Right atrium auricular region (tissue), 2 donors: ENCODE measurements at places on chromosomes 5 and 9. TPM values are rescaled to one million over a fixed set of nuclear protein-coding genes. Genes with fewer than 3 reads are reported as not detected.

DNA sequence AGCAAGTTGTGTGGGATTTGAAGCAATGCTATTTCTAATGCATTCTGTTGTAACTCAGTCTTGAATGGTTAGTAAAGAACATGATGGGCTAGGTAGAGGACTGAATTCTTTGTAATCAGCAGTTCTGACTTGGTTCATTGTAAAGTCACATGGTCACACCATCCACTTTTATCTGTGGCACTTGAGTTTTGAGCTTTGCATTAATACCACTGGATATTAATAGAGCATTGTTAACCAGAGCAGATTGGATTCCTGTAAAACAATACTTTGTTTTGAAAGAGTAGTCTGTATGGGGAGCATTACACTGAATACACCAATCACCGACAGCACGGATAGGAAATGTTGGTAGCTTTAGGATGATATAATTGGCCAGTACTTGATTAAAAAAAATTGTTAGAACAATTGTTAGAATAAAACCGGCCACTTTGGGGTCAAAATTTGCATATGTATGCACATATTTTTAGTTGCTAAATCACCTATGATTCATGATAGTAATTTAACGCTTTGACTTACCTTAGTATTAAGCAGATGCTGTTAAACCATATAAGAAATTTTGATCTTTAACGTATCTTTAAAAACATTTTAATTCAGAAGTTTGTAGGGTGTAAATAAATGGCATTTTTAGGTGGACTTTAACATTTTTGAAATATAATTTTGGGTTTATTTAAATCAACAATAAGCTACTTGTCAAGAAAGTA, 17.4 kb downstream of the SLC12A2 start:
- H3K27ac ChIP-seq = no peak overlapping the region
- H3K36me3 ChIP-seq = no peaks in the 10 kb centered on the region

DNA sequence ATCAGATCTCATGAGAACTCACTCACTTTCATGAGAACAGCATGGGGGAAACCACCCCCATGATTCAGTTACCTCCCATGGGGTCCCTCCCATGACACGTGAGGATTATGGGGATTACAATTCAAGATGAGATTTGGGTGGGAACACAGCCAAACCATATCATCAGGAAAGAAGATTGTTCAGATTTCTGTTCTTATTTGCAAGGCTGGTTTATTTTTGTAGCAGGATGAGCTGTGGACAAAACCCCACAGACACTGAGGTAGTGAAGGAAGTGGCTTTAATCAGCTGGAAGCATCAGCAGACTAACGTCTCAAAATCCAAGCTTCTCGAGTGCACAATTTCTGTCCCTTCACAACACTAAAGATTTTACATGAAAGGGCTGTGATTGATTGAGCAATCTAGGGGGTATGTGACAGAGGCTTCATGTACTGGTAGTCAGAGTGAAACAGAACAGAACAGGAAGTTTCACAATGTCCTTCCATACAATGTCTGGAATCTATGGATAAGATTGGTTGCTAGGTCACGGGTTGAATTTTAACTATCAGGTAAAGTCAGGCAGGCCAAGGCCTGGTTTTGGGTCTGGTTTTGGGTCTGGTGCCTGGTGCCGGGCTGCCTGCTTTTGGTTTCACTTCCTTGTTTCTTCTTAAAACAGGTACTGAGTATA, 91.3 kb upstream of the ZNF366 start:
- H3K4me3 ChIP-seq = no peak overlapping the region
- H3K36me3 ChIP-seq = no peaks in the 10 kb centered on the region
- H3K27me3 ChIP-seq = no peaks in the 10 kb centered on the region
- no peak for DNase-seq
- H3K27ac ChIP-seq = peak overlapping the region; percentile 72
- peaks cover 27% of the 10 kb centered on the region for H3K4me1 ChIP-seq

DNA sequence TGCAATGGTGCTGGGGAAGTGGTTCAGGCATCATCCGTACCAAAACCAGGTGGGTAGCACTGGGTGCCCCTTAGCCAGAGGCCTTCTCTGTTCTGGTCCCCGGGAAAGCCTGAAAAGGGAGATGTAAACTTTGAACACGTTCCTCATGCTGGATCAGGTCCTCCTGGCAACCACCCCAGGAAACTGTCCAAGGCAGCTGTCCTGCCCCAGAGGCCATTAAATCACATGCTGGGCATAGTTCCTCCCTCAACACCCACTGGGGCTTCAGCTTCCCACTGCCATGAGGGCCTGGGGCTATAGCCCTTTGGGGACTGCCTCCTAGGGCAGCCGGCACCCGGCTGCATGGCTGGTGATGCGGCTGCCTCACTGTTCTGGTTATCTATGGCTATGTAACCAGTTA, 228.9 kb upstream of the MVB12B start:
- no peak for DNase-seq
- H3K4me3 ChIP-seq = no peak overlapping the region
- no peaks in the 10 kb centered on the region for H3K27me3 ChIP-seq
- no peaks in the 10 kb centered on the region for H3K36me3 ChIP-seq

DNA sequence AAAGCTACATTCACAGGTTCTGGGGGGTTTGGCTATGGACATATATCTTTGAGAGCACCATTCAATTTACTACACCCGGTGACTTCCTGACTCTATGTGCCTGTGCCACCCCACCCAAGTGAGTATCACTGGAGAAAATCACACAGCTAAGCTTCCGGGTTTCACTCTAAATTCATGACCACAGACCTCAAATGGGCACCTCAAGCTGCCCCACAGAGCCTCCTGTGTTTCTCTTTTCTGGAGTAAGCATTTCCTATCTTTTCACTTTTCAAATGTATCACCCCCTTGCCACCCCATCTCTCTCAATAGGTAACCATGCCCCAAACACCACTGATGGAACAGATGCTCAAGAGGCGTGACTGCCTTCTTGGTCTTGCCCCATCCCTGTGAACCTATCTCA, 49.2 kb upstream of the NEK6 start:
- no peak overlapping the region for H3K4me3 ChIP-seq
- H3K36me3 ChIP-seq = no peaks in the 10 kb centered on the region
- H3K27me3 ChIP-seq = no peaks in the 10 kb centered on the region

DNA sequence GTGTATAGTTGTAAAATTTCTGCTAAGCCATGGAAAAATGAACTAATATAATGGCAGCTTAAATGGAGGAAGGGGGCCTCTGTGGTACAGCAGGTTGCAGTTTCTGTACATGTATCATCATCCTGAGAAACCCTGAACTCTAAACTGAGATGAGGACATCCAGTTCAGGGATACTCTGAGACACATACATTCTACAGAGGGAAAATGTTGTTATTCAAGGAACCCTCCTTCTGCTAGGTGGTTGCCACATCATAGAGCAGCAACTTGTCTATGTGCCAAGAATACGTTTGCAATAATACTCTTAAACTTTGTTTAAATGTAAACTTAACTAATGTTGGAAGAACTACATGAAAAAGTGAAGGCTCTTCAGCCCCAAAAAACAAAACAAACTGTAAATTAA, 1310.8 kb upstream of the WWC1 start:
- no peak overlapping the region for H3K27ac ChIP-seq
- no peak for DNase-seq
- no peaks in the 10 kb centered on the region for H3K27me3 ChIP-seq
- no peaks in the 10 kb centered on the region for H3K36me3 ChIP-seq

DNA sequence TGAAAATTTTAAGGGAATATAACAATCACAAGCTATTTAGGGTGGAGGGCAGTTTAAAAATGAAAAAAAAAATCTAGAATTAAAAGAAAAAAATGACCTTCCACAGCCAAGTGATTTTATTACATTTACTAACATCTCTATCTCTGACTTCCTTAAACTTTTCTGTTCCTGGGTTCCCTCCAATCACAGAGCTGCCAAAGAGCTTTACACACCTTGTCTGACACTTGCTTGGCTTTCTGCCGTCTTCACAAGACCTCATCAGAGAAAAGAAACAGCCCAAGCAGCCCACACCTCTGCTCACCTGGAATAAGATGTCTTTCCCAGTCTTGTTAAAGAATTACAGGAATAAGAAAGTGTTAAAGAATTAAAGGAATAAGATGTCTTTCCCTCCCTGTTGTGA, 38.9 kb downstream of the PSMB7 start:
- no peaks in the 10 kb centered on the region for H3K36me3 ChIP-seq
- DNase-seq = no peak
- H3K4me1 ChIP-seq = no peaks in the 10 kb centered on the region
- no peak overlapping the region for H3K27ac ChIP-seq
- H3K4me3 ChIP-seq = no peak overlapping the region

DNA sequence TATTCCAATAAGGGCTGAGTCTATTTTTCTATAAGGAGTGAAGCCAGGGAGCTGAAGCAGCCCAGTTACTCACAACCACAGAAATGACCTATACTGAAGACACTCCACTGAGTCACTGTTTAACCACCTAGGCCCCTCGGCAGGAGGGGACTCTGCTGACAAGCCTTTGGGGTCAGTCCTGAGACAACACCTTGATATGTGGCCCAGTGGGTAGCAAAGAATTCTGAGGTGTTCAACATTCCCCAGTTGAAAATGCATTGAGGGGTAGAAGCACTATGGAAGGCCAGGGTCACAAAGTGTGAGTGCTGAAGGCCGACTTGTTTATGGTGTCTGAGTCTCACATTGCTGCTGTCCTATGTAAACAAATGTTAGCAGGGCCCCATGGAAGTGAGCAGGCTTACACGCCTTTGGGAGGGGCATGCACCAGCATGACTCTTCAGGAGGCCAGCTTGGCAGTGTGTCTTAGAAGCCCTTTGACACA, 112.6 kb upstream of the NFIL3 start:
- no peaks in the 10 kb centered on the region for H3K36me3 ChIP-seq
- no peak overlapping the region for H3K27ac ChIP-seq
- H3K4me1 ChIP-seq = no peaks in the 10 kb centered on the region
- DNase-seq = no peak

DNA sequence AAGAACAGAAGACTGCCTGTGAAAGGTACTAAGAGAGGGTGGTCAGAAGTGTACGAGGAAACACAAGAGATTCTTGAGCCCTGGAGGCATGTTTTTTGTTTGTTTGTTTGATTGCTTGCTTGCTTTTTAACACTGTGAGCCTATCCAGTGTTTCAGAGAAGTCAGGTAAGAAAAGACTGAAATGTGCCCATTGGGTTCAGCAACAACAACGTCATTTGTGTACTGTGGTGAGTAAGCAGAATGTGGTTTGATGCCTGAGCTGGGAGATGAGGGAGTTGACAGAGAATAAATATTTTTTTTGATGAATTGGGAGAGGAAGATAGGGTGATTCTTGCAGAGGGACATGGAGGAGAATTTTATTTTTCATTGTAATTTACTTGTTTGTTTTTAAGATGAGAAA, 73.1 kb downstream of the RPS23 start:
- H3K4me3 ChIP-seq = no peak overlapping the region
- no peak for DNase-seq
- no peaks in the 10 kb centered on the region for H3K36me3 ChIP-seq

DNA sequence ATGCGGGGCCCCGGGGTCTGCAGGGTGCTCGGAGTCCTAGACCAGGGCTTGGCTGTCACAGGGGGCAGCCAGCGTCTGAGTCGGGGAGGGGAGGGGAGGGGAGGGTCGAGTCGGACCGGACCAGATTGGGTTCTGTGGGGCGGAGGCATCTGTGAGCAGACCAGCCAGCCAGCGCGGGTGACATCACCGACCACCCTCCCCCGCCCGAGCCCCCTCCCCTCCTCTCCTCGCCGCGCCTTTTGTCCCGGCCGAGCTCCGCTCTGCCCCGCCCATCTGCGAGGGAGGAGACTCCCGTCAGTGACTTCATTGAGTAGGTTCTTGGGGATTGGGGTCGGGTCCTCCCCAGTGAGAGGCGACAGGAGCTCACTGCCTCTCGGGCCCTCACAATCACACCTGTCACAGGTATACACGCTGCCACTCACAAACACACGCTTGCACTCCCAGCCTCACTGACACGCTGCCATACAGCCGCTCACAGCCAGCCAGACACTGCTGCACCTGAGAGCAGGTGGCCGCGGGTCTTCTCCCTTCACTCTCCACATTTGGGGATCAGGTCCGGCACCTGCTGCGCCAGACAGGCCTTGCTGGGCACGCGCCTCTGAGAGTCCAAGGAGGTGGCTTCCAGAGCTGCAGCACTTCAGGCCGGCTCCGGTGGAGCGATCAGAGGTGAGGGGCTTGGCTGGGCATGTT, 546 bp downstream of the DNAJB5 start:
- H3K36me3 ChIP-seq = no peaks in the 10 kb centered on the region
- peak overlapping the region; percentile 99 for H3K27ac ChIP-seq
- H3K4me1 ChIP-seq = peaks cover 3% of the 10 kb centered on the region
- DNase-seq = peak; percentile 83
- H3K4me3 ChIP-seq = peak overlapping the region; percentile 98

DNA sequence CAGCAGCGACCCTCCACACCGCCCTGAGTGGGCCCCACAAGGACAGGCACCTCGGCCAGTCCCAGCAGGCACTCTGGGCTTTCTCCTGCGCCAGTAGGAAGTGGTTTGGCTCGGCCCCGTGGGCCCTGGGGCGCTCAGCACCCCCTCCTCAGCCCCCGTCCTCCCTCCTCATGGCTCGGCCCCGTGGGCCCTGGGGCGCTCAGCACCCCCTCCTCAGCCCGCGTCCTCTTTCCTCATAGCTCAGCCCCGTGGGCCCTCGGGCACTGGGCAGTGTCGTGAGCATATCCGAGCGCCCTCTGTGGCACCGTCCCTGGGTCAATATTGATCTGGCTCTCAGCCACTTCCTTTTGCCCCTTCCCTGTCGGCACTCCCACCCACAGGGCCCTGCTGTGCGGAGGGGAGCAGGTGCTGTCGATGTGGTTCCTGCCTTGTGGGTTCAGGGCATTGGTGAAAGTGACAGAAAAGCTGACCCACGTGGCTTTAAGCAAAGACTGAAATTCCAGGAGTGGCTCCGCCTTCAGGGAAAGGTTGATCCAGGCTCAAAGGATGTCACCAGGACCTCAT, 5.5 kb upstream of the SCGB3A1 start:
- H3K4me1 ChIP-seq = no peaks in the 10 kb centered on the region
- no peaks in the 10 kb centered on the region for H3K27me3 ChIP-seq
- no peak overlapping the region for H3K27ac ChIP-seq
- no peaks in the 10 kb centered on the region for H3K36me3 ChIP-seq
- DNase-seq = no peak

DNA sequence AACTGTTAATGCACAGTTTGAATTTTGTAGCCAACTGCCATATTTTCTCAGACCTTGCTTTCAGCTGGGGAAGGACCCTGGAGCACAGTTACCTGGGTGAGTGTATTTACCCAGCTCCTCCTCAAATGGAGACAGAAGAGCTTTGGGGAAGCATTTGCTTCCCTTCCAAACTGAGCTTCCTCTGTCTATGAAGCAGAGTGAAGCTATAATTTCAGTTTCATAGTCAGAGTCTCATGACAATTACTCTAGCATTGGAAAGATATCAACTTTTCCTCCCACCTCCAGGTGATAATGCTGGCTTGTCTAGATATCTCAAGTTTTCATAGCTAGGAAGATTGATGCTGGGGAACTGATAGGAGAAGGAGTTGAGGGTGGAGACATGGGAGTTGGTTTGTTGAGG, 406.4 kb upstream of the CLINT1 start:
- H3K36me3 ChIP-seq = no peaks in the 10 kb centered on the region
- H3K27ac ChIP-seq = no peak overlapping the region
- H3K4me3 ChIP-seq = no peak overlapping the region
- no peaks in the 10 kb centered on the region for H3K4me1 ChIP-seq

AGXT2 gene
- not detected for total RNA-seq

SGCD gene
- total RNA-seq = 85.1 TPM

RABGAP1 gene
- total RNA-seq = 26.3 TPM

LOX gene
- 10.1 TPM for total RNA-seq

BNC2 gene
- total RNA-seq = 77.6 TPM

C9orf153 gene
- total RNA-seq = 0.28 TPM

NTNG2 gene
- total RNA-seq = 16.9 TPM

FAXDC2 gene
- 22.1 TPM for total RNA-seq

LRRC70 gene
- total RNA-seq = 1.9 TPM
